ENCODE measurements at places on chromosomes 13 and 19.

DNA sequence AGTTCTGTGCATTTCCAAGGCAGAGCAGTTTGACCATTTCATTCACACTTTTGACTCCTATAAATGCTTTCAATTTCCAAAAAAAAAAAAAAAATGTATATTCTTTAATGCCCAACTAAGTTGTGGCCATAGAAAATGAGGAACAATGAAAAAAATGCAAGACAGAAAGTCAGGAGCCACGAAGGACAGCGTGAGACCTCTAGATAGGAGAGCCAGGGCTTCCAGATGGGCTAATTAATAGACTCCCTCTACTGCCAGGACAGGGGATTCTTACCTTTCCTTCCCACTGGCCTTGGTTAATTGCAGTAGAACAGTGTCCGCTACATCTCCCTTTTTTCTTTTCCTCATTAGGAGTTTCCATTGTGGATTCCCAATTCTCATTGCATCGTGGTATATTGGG lies 8.6 kb downstream of the FPR3 start:
- DNase-seq = no peak

GRCh38 chr13:80047406-80047805 lies 293.5 kb downstream of the SPRY2 start:
- no peak for DNase-seq

DNA sequence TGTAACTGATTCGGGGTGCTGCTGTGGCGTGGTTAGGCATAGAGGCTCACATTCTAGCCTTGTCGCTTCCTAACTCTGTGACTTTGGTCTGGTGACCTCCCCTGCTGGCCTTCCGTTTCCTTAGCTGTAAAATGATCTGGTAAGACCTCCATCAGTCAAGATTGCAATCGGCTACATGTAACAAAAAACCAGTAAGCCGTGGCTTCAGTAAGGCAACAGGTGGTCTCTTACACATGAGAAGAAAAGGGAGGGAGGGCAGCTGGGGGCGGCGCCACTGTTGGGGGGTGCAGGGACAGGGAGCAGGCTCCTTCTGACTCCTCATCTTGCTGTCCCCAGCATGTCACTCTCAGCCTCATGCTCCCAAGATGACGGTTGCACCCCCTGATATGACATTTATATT lies 148.0 kb downstream of the SIPA1L3 start:
- DNase-seq = no peak

- DNase-seq = no peak
Measured at GRCh38 chr13:90156390-90156789, 1191.1 kb upstream of the MIR17HG start.

- DNase-seq = no peak
Measured at GRCh38 chr19:29860492-29860891, 48.7 kb downstream of the CCNE1 start.

DNA sequence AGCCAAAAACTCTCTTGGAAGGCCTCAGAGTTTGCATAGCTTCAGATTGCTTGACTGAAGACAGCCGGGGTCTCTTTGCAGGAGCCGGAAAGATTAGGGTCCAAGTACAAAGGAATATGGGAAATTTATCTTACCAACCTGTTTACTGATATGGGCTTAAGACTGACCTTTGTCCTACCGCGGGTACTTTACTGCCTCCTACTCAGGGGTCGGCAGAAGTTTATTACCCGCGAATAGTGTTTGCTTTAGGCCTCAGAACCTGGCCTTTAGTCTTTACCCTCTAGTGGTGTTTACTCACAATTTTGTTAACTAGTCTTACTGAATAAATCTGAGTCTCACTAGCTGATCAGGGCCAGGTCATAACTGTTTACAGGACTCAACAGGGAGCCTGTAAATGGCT lies 765.4 kb upstream of the SPRY2 start:
- no peak for DNase-seq

DNA sequence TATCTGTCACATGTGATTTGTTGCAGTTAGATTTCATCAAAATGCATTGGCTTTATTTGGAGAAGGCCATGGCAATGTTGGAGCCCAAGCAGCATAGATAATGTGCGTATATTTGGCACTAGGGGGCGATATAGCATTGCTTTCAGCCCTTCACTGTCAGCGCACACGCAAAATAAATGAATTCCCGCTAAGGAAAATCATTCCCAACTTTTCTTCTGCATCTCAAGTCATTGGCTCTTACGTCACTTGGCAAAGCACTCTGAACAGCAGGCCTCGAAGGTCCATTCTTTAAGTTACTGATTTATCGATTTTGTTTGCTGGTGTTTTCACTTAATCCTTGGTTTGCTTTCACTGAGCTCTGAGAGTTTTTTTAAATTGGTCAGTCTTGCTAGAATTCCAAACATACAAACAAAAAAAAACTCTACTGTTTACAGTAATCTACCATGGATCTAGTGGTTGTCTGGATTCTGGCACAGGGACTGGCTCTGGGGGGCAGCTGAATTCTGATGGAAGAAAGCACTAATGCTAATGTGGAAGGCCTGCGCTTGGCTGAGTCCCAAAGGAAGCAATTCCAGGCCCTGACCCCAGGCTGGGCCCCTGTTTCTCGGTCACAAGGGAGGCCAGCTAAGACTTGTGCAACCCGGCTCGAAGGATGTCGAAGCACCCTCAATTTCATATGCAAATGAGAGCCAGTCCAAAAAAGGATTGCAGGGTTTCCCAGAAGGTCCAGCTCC lies 97.7 kb upstream of the IPO5 start:
- DNase-seq = no peak

GRCh38 chr13:79658333-79658975 lies 177.5 kb downstream of the NDFIP2 start:
- DNase-seq = no peak

- DNase-seq = no peak
Measured at GRCh38 chr19:54312436-54313377, at the start of gene LILRA5. Gene LILRA5 (minus strand): TSS chr19:54313166. CDS start chr19:54313019, 147 bp downstream.

DNA sequence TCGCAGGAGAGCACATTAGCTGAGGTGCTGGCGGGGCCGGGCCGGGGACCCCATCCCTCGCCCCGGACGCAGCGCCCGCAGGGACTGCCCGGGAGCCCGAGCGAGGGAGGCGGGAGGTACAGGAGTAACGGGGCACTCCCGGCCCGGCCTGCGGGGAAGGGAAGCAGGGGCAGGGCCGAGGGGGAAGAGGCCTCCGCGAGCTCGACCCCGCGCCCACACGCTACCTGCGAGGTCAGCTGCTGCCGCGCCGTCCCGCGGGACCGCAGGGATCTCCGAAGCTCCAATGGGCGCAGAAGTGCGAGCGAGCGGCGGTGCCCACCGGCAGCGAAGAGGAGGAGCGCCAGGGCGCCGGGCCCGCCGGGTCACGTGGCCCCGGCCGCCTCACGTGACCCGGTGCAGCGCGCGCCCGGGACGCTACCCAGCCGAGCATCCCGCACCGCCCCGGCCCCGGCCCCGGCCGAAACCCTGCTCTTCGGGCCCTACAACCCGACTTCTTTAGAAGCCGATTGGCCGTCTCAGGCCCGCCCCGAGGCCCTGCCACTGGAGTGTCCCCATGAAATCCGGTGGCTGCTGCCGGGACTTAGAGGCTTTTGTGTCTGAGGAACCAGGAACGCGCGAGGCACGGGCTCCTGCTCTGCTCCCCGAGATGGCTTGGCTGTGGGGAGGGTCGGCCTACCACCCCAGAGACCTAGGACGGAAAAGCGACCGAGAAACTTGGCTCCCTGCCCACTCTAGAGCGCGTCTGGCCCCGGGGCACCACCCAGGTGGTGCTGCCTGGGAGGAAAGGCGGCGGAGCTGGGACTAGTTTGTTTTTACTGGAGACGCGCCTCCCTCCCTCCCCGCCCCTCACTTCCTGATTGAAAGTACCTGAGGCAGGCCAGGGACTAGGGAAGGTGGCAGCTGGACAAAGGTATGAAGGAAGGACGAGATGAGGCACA lies at the start of gene RCBTB1:
RCBTB1 (minus strand) TSS at position 339 of the 938 bp plus-strand sequence. CDS start 18,279 bp downstream, outside the sequence.
- DNase-seq = peak; percentile 85

- DNase-seq = no peak
Measured at GRCh38 chr13:109394311-109394988, 391.9 kb downstream of the IRS2 start.

DNA sequence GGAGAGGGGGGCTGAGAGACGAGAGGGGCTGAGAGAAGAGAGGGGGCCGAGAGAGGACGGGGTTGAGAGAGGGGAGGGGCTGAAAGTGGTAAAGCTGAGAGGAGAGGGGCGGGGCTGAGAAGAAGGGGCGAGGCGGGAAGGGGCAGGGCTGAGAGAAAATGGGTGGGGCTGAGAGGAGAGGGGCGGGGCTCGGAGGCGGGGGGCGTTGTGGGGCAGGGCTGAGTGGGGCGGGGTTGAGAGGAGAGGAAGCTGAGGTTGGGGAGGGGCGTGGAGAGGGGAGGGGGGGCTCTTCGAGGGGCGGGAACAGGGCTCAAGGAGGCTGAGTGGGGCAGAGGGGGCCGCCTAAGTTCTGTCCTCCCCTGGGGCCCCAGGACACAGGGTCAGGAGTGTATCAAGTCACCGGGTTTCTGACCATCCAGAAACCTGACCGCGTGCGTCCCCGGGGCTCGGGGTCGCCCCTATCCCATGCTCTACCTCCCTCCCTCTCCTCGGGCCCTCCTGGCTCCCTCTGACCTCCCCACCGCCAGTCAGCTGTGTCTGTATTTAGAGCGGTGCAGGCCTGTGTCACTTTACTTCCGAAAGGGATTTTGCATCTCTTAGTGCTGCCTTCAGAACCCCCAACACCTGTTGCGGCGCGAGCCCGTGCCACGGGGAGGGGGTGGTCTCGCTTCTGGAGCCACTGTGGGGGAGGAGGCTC lies 38.6 kb upstream of the SEMA6B start:
- DNase-seq = no peak

- no peak for DNase-seq
Measured at GRCh38 chr19:52743091-52743490, 8.2 kb upstream of the ZNF611 start.

- DNase-seq = no peak
Measured at GRCh38 chr19:40704491-40705361, 12.0 kb downstream of the COQ8B start.

- no peak for DNase-seq
Measured at GRCh38 chr13:49840266-49840665, 47.8 kb upstream of the KPNA3 start.

GRCh38 chr19:4130744-4131438 lies 7.0 kb upstream of the MAP2K2 start:
- DNase-seq = no peak

- peak; percentile 3 for DNase-seq
Measured at GRCh38 chr19:37817180-37817981, 38.0 kb upstream of the ZNF573 start.

GRCh38 chr13:112179421-112179820 lies 112.5 kb downstream of the SOX1 start:
- no peak for DNase-seq

DNA sequence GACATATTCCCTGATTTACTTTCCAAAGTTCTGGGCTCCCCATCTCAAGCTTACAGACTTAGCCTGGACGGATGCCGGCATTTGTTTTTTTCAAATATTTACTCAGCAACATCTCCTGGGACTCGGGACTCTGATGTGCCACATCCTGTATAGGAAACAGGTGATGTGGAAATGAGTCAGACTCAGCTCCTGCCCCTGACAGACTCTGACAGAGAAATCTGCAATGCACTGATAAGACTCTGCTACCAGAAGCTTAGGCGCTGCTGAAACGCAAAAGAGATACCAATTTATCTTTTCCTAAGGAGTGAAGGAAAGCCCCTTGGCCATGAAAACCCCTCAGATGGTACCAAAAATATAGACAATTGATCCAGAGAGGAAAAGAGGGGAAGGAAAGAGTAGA lies 16.2 kb downstream of the LAIR2 start:
- no peak for DNase-seq

GRCh38 chr13:82867284-82867683 lies 1015.0 kb downstream of the SLITRK1 start:
- no peak for DNase-seq

GRCh38 chr13:33322543-33322809 lies 36.9 kb upstream of the STARD13 start:
- no peak for DNase-seq

- DNase-seq = no peak
Measured at GRCh38 chr13:43478902-43479301, 307.9 kb downstream of the ENOX1 start.

GRCh38 chr13:104616990-104617389 lies 1550.8 kb upstream of the SLC10A2 start:
- DNase-seq = no peak

DNA sequence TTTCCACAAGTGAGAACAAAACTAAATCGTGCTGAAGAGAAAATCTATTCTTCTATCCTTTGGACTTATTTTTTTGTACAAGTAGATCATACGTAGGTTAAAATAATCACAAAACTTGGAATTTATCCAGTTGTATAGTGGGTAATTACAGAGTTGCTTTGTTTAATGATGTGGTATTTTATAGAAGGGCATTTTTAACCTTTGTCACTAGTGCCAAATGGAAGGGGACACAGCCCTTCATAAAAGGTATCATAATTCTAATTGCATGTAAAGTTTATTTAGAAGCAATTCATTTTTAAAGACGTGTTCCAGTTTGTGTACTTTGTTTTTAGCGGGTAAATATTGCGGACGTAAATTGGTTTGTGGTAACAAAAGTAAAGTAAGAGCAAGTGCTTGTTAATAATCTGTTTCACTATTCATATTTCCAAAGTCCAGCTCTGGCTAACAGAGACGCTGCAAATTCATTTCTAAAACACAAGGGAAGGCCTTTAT lies 99.5 kb downstream of the ERCC5 start:
- DNase-seq = no peak

DNA sequence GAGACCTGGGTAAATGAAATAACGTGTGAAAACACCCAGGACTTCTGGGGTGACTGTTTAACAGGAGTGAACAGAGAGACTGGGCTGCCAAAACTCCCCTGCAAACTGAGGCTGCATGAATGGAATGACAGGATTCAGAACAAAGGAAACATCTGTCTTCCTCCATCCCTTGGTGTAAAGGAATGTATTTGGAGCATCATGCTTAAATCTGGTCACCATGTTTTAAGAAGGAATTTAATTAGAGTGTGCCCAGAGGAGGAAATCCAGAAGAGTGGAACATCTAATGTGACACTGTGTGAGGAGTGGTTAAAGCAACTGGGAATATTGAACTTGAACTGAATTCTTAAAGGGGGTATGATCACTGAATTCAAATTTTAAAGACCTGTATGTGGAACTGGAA lies 437.2 kb downstream of the LIG4 start:
- no peak for DNase-seq

- peak; percentile 57 for DNase-seq
Measured at GRCh38 chr19:5048091-5048726, 79.3 kb downstream of the KDM4B start.

DNA sequence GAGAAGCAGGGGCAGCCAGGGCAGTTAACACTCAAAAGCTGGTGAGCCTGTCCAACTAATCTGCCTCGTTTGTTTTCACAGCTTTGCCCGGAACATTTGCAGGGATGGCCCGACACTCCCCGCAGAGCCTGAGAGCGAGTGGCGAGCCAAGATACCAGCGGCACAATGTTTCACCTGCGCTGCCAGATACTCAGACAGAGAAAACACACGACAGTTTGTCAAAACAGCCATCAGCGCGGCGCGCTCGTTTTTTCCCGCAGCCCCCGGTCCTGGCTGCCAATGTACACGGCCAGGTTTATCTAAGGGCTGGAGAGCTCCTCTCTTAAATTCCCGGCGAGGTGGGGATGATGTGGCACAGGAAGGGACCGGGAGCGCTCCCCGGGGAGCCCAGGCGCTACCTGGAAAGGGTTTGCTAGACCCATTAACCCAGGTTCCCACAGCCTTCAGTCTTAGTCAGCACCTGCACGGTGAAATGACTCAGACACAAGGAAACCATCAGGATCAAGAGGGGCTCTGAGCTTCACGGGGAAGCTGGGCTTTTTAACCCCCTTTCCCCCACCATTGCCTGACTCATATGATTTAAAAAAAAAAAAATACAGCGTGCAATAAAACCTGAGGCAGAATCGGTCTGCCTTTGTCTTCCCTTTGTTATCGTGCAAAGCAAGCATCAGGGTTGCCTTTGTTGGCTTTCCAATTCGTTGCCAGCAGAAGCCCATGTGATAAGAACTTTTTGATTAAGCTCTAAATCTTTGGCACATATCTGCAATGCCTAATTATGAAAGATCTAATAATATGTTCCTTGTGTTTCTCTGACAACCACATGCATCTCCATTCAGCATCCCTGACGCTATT lies 186.2 kb downstream of the EFNB2 start:
- DNase-seq = no peak

All from stimulated activated effector memory CD8-positive, alpha-beta T cell treated with anti-CD3 and anti-CD28 coated beads, Interleukin-12 subunit alpha, Interleukin-12 subunit beta, amount 100 ng/mL, for 72 hours (primary cell).